Hematopoietic multipotent progenitor cell treated with erythropoietin and hydrocortisone succinate and interleukin-3 and kit ligand, for 8 days (in vitro differentiated cells): ENCODE measurements at places on chromosomes 1 and 21.

- no peak for DNase-seq
Measured at GRCh38 chr1:227953022-227953412, 5.3 kb upstream of the WNT9A start.

DNA sequence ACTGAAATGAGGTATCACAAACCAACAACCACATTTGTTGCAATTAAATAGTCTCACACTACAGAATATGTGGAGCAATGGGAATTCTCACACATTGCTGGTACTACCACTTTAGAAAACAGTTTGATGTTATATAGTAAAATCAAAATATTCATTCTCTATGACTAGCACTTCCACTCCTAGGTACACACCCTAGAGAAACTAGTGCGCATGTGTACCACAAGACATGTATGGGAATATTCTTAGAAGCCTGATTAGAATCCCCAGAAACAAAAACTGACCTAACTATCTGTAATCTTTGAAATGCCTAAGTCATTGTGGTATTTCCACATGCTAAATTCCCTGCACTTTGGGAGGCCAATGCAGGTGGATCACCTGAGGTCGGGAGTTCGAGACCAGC lies 18.1 kb upstream of the PLPPR4 start:
- DNase-seq: no peak

DNA sequence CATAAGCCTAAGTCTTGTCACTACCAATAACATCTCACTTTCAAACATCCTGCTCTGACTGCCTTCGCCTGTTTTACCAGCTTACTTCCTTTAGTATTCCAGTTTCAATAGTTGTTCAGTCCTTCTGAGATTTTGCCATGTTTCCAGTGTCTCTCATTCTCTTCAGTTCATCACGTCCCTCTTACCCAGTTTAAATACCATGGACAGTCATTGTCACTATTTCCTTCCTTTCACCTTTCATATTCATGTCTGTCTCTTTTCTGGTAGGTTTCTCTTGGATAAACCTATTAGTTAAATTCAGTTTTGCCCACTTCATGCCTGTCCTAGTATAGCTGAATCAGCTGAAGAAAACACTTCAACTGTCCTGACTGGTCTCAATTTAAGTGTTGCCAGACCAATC lies 5.9 kb downstream of the ATF6 start:
- no peak for DNase-seq

DNA sequence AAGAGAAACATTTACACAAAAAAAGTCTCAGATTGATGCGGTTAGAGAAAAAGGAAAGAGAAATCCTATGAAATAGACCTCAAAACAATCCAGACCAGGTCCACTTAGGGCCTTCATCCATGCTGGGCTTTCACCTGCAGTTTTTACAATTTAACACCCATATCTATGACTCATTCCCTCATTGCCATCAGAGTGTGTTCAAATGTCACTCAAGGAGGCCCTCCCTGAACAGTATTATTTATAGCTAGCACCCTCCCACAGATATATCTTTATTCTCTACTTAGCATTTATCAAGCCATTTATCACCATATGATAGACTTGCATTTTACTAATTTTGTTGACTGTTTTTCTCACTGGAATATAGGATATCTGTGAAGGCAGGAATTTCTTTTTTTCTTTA lies 824 bp upstream of the KRTAP21-3 start:
- no peak for DNase-seq

DNA sequence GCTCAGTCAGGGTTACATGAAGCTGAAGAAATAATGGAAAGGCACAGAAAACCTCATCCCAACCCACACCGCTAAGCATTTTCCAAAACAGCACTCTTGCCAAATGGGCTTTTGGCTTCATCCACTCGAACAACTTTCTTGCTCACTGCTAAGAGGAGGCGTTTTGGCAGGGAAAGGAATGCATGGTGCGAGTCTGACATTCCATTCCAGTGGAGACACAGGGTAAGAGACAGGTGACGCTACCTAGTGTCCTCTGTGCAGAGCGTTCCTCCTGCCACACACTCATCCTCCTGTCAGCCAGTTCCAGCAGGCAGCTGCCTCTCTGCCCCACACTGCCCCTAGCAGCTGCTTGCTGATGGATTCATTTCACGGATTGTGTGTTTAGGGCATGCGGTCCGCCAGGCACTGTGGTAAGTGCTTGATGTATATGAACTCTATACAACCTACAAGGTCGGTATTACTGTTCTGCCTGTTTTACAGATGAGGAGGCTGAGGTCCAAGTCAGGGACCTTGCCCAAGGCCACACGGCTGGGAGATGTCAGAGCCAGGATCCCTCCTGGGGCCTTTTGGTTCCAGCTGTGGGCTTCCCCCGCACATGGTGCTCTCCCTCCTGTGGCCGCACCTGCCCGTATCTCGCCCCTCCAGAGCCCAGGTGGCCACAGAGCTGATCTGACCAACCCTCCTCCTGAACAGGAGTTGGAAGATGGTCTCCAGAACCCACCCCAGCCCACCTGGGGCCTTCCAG lies 25.7 kb upstream of the BACE2 start:
- DNase-seq: no peak

DNA sequence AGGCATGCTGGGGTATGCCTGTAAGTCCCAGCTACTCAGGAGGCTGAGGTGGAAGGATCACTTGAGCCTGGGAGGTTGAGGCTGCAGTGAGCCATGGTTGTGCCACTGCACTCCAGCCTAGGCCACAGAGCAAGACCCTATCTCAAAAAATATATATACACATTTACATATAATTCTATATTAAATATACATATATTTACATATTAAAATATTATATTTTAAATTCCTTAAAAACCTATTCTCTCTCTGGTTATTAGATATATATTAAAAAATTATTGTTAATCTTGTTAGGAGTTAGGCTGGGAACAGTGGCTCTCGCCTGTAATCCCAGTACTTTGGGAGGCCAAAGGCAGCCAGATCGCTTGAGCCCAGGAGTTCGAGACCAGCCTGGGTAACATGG lies 22.7 kb downstream of the GLMN start:
- no peak for DNase-seq

GRCh38 chr1:25130895-25131294 lies 101.4 kb downstream of the SYF2 start:
- no peak for DNase-seq
